ENCODE measurements at places on chromosomes 1 and 21. TPM values are rescaled to one million over a fixed set of nuclear protein-coding genes. Genes with fewer than 3 reads are reported as not detected.

OR10K1 gene
- total RNA-seq: not detected

CD164L2 gene
- not detected for total RNA-seq

RHD gene
- 0.33 TPM for total RNA-seq

TMPRSS15 gene
- not detected for total RNA-seq

PLA2G5 gene
- total RNA-seq: not detected

GCSAML gene
- not detected for total RNA-seq

EDARADD gene
- under 0.01 TPM for total RNA-seq

ATPAF1 gene
- 26.9 TPM for total RNA-seq

KLHDC8A gene
- total RNA-seq: not detected

DMBX1 gene
- not detected for total RNA-seq

NTRK1 gene
- not detected for total RNA-seq

CEP350 gene
- 54.6 TPM for total RNA-seq

EFNA1 gene
- total RNA-seq: 255 TPM

TARS2 gene
- total RNA-seq: 6.1 TPM

METTL25B gene
- 8.3 TPM for total RNA-seq
